ENCODE measurements at places on chromosomes 3 and 15.

- no peak for DNase-seq
These were observed 349.2 kb upstream of the MCTP2 start for GRCh38 chr15:93882141-93882540.

DNA sequence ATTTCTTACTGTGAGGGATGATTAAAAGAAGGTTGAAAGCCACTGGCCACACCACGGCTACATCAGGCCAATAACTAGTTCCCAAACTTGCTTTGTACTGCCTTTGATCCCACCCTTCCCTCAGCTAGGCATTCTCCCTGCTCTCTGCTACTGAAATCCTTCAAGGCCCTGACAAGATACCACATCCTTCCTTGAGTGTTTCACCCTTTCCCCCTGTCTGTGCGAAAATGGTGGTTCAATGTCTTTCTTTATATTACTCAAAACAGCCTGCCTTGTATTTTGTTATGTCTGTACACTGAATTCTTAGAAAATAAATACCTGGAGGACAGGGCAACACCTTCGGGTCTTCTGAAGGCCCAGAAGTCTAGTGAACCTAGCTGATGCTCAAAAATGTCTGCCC lies 932 bp upstream of the VPS8 start:
- no peak for DNase-seq

DNA sequence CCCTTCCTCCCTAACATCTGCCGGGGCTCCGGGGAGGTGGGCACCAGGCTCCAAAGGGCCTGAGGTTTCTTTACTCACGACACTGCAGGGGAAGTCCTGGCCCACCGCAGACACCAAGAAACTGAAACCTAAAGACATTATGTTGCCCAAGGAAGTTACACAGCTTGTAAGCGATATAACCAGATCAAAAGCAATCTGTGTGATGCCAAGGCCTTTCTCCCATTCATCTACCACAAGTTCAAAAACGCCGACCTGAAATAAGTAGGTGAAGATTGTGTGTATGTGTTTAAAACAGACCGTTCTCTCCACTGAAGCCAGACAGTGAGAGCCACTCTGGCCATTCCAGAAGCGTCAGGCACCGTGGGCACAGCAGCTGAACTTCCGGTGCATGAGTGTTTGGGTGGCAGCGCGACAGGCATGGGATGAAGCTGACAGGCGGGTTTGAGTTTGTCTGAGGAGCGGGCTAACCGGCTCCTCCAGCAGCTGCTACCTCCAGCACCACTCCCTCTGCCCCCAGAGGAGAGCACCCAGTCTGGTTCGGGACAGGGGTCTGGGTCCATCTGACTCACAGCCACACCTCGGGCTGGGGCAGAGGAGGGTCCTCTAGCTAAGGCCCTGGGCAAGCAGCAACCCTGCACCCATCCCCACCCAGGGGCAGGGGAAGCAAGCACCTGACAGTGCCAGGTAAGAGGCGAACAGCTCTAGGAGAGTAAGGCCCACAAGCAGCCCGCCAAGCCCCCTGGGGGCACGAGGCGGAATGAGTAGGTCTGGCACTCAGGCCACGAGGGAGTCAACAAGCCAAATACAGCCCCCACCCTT lies 1.3 kb downstream of the TNK2 start:
- DNase-seq = peak; percentile 69

GRCh38 chr3:23653647-23654525 lies 151.9 kb upstream of the UBE2E1 start:
- no peak for DNase-seq

- no peak for DNase-seq
These were observed 45.0 kb downstream of the MYO5A start for GRCh38 chr15:52483707-52484106.

- DNase-seq = no peak
These were observed 38.4 kb downstream of the AGTR1 start for GRCh38 chr3:148736086-148736485.

DNA sequence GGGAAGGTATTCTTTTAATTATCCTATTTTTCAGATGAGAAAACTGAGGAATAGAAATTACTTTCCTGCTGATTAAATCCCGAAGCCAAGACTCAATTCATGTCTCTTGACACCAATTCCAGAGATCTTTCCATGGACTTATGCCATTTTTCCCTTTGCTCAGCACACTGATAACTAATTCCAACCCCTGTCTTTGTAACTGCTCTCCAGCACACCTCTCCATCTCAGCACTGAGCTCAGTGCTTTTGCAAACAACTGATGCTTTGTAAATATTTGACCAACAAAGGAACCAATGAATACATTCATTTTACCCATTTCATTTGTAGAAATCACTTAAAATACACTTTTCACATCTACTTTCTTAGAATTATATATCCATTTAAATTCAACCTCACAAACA lies 249.1 kb downstream of the IL5RA start:
- DNase-seq = no peak

GRCh38 chr3:71485896-71486295 lies 97.6 kb downstream of the FOXP1 start:
- no peak for DNase-seq

DNA sequence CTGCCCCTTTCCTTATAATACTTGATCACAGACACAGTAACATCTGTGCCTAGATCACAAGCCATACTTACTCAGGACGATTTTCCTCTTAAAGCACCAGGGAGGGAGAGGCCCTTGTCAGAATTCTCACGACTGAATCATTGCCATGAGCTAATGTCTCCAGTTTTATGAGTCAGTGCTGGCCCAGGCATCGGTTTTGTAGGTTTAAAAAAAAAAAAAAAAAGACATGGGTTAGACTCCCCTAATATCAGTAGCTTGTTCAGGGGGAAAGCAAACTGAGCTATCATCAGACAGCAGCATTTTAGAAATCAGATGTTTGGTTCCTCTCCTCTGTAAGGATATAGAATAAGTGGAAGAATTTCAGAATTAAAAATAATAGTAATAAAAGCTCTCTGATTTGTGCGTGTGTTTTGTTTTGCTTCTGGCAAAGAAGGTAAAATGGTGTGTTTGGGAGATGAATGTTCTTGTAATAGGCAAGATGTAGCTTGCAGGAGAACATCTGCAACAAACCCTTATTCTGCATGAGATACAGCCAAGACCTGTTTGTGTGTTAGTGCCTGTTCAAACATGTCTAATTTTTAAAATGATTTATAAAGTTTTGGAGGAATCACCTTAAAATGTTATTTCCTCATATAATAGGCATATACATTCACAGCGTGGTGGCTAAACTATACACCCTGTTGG lies 193.6 kb downstream of the TP63 start:
- DNase-seq = no peak

DNA sequence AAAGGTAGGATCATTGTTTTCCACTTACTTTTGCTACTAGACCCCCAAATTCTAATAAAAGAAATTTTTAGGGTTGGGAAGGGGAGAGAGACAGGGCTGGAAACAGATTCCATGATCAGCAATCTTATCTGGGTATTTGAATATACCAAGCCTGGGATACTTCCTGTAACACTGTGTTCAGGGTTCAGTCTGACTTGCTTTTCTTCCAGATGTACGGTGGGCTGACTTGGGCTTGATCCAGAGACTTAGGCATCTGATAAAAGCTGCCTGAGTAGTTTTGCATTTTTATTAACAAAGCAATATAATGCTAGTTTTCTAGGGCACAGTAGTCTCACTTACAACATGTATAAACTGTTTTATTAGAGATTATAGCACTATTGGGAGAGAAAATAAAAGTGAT lies 49.2 kb downstream of the KCNMB2 start:
- no peak for DNase-seq

DNA sequence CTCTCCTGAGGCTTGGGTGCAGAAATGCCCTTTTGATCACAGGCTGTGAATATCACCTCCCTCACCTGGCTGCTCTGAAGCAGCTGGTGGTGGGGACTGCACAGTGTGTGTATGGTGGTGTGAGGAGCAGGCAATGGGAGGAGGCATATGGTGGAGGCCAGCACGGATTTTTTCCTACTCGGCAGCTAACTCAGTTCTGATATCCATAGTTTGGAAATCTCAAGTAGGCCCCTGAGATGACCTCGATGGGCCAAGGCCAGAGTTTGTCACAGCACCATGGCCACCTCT lies 21.3 kb upstream of the CXCR6 start:
- no peak for DNase-seq

- peak; percentile 17 for DNase-seq
These were observed 157.3 kb downstream of the WNT5A start for GRCh38 chr3:55329849-55330248.

DNA sequence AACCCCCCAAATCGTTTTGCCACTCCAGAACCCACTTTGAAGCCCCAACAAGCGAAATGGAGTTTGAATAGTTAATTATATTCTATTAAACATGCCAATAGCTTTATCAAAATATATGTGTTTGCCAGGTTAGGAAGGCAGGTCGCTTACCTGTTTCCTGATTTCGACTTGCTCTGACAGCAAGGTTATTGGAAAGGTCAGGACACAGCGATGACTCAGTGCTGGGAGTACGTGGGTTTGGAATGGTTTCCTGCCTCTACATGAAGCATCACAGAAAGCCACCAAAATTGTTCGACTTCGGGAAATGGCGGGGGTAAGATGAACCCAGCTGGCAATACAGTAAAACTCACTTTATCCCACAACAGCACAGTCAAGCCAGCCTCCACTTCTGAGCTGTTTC lies 135.6 kb upstream of the ABI3BP start:
- DNase-seq = no peak

GRCh38 chr3:6860149-6860953 lies 564 bp upstream of the GRM7 start:
- DNase-seq = no peak

DNA sequence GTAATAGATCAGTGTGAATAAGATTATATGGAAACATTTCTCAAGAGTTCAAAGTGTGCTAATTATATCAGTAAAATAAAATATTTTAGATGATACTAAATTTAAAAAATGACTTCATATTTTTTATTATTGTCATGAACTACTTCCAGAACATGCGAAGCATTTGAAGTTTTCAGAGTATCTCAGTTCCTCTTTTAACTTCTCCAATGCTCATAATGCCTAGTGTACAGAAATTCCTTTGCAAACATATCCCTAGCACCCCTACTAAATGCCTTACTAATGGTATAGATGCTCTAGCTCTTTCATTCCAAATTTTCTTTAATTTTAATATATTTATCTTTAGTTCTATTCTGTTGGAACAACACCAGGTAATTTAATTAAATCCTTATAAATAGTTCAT lies 580.4 kb downstream of the CADM2 start:
- DNase-seq = no peak

- DNase-seq = no peak
These were observed 39.8 kb downstream of the CLK3 start for GRCh38 chr15:74655424-74655823.

GRCh38 chr3:106707347-106707746 lies 669.9 kb upstream of the CCDC54 start:
- no peak for DNase-seq

DNA sequence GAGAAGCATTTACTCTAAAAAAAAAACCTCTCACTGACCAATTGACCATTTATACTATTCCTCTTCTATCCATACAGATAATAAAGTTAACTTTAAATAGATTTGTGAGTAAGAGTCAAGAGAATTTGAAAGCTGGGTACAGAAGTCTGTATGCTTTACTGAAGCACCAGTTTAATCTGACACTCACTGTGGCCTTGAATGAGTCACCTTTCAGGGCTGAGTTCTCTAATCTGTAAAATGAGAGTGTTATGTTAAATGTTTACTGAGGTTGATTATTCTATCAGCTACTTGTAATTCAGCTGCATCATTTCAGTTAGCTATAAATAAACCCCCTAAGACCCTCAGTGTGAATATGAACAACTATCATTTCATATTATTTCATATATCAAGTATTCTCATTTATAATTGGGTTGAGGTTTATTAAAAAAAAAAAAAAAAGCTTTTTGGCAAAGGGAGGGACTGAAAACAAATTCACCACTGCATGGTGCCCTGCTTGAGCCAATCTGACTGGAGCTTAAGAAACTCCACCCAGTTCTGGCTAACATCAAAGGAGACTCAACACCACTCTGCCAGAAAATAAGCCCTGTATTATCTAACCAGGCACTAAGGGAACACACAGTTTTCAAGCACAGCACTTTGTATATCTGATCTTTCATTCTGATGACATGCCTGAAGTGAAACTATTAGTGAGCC lies 2.8 kb downstream of the MAP4 start:
- no peak for DNase-seq

DNA sequence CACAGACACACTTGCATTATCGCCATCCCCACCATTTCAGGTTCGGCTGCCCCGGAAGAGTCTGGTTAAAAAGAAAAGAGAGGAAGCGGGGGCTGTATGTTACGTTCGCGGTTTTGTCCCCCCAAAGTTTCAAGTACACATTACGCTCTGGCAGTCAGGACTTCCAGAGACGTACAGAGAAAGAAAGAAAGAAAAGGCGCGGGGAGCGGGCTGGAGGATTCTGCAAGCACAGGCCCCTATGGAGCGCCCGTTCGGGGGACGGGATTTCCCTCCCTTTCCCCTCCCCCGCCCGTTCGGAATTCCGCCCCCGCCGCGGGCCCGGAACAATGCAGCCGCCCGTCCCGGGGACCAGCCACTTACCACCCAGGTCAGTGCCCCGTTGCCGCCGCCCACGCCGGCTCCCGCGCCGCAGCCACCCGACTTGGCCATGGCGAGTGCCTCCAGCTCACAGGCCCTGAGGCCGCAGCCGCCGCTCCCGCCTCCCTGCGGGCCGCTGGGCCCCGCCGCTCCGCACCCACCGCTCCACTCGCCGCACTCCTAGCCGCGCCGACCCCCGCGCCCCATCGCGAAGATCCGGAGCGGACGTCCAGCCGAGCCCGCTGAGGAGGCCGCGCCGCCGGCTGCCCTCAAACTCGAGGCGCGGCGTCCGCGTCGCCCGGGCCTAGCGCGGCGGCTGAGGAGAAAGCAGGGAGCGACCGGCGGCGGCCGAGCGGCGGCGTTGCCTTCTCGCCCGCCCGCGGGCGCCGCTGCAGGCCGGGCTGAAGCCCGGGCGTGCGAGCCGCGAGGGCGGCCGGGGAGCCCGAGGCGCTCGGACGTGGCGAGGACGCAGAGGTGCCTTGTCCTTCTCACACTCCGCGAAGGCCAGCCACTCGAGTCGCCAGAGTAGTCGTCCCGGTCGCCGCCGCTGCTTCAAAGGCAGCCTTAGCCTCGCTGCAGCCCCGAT lies 567 bp downstream of the TOP2B start:
- peak; percentile 59 for DNase-seq

DNA sequence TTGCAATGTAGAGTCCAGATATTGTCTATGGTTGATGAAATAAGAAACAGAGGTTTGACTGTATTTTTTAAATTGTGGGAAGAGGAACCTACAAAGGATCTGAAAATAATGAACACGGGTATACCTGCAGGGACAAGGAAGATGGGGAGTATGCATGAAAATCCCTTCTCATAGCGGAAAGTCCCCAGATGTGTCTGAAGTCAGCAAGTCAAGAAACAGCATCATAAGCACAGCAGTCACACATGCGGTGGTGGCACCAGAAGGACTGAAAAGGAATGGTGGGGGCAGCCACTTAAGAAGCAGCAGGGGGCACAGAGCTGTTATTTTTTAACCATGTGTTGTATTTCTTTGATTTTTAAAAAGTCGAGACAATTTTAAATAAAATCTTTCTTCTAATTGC lies 4.7 kb downstream of the MRPS11 start:
- no peak for DNase-seq

- DNase-seq = no peak
These were observed 60.1 kb downstream of the ADAMTS9 start for GRCh38 chr3:64627471-64628321.

Measured in pons (tissue), 1 donor.